ENCODE measurements at places on chromosomes 13 and 19.

- DNase-seq = no peak
These were observed 16.9 kb downstream of the ZSCAN5C start for GRCh38 chr19:56218961-56219360.

GRCh38 chr13:35332134-35332533, 144.4 kb downstream of the MAB21L1 start:
- no peak for DNase-seq

DNA sequence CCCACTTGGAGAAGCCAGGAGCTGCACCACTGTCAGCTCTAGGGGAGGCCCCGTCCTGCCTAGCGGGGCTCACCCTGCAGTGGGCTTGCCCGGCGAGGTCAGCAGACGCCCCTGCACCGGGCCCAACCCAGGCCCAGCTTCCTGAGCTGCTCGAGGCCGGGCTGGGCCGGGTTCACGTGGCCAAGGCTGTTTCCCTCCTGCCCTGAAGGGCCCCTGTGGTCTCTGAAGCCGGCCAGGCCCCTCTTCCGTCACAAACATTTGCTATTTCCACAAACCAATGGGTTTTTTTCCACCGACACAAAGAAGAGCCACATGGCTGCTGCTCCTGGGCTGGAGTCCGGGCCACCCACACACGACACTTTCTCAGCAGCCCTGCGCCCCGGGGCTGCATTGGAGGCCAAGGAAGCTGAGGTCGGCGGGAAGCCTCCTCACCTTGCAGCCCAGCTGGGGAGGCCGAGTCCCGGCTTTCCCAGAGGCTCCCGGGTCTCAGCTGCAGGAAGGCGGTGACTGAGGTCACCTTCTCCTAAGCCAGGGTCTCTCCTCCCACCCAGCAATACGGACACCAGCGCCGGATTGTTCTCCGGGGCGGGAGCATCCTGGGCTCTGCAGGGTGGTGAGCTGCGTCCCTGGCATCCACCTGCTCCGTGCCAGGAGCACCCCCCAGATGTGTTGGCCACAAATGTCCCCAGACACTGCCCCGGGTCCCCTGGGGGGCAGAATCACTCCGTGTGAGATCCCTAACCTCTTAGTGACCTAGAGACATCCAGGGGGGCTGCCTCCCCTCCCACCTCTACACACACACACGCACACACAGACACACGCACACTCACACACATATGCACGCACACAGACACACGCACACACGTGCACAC, 80.5 kb downstream of the GADD45B start:
- DNase-seq = no peak

- DNase-seq = no peak
These were observed 173.7 kb upstream of the SLITRK5 start for GRCh38 chr13:87497426-87497825.

- no peak for DNase-seq
These were observed 857 bp downstream of the POU2F2 start for GRCh38 chr19:42131149-42132029.

GRCh38 chr13:23427342-23427843, 6.1 kb downstream of the SACS start:
- no peak for DNase-seq

- DNase-seq = no peak
These were observed 7.7 kb downstream of the TECR start for GRCh38 chr19:14536926-14537692.

- DNase-seq = no peak
These were observed 549.0 kb downstream of the GPC6 start for GRCh38 chr13:93775507-93776108.

DNA sequence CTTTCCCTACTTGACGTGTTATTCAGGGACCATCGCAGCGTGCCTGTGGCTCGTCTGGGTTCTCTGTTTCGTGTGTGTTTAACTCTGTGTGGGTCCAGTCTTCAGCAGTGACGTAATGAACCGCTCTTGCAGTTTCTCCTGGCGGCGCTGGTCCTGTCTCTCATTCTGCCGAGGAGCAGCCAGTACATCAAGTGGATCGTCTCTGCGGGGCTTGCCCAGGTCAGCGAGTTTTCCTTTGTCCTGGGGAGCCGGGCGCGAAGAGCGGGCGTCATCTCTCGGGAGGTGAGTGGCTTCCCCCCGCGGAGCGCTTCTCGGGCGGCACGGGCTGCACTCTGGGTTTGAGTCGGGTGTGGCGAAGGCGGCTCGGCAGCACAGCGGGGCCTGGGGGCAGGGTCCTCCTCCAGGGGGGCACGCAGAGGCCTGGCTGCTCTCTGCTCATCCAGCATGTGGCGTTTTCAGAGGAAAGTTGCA, 36.3 kb upstream of the TFDP1 start:
- no peak for DNase-seq

DNA sequence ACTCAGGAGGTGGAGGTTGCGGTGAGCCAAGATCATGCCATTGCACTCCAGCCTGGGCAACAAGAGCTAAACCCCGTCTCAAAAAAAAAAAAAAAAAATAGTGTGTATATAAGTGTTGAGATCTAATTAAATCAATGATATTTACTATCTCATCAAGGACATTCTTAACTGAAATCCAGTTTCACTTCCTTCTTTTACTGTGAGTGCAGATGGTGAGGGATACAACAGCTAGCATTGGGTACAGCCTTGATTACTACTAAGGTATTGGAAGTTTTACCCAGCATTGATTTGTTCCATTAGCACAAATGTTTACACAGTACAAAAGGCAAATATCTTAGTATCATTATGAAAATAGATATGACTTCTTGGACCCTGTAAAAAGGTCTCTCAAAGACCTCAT, 546.6 kb downstream of the KCTD12 start:
- no peak for DNase-seq

GRCh38 chr13:46624353-46624752, 71.4 kb downstream of the LRCH1 start:
- DNase-seq = no peak

DNA sequence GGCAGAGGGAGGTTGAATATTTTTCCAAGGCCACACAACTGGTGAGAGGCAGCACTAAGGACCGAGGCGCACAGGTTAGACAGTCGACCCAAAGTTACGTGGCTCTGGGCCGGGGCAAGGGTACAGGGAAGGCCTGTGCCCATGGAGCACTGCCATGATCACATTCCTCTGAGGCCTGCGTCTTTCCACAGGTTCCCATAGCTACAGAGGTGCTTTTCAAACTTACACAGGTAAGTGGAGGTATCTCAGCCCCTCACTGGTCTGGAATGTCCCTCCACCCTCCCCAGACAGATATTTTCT, 814 bp downstream of the ZNF211 start:
- no peak for DNase-seq
